HT1080 (cell line): ENCODE measurements at places on chromosomes 2 and 18. TPM values are rescaled to one million over a fixed set of nuclear protein-coding genes. Genes with fewer than 3 reads are reported as not detected.

CTAGE1 gene
- total RNA-seq: not detected in 2 replicates

EHD3 gene
- 14.1 and 17.5 TPM in 2 replicates for total RNA-seq

ALPG gene
- not detected in 2 replicates for total RNA-seq

RAPH1 gene
- total RNA-seq: 7.7 and 22.8 TPM in 2 replicates

EIF2AK2 gene
- total RNA-seq: 24.5 TPM in 2 replicates

KRTCAP3 gene
- 0.34 and 0.50 TPM in 2 replicates for total RNA-seq

UGT1A3 gene
- not detected in 2 replicates for total RNA-seq

SPTBN1 gene
- total RNA-seq: 79.9 and 89.9 TPM in 2 replicates

PIAS2 gene
- 12.8 and 20.8 TPM in 2 replicates for total RNA-seq

POTEI gene
- total RNA-seq: 0.31 and 0.33 TPM in 2 replicates

SATB2 gene
- total RNA-seq: 9.2 and 14.5 TPM in 2 replicates

BMP10 gene
- not detected in 2 replicates for total RNA-seq

CDKL4 gene
- total RNA-seq: not detected in 2 replicates

CNOT9 gene
- total RNA-seq: 80.1 and 101 TPM in 2 replicates

TTC21B gene
- total RNA-seq: 17.7 and 20.2 TPM in 2 replicates

TDRD15 gene
- total RNA-seq: not detected in 2 replicates

C2orf81 gene
- total RNA-seq: 0.37 and 2.2 TPM in 2 replicates

SERPINB3 gene
- total RNA-seq: not detected in 2 replicates

DNA sequence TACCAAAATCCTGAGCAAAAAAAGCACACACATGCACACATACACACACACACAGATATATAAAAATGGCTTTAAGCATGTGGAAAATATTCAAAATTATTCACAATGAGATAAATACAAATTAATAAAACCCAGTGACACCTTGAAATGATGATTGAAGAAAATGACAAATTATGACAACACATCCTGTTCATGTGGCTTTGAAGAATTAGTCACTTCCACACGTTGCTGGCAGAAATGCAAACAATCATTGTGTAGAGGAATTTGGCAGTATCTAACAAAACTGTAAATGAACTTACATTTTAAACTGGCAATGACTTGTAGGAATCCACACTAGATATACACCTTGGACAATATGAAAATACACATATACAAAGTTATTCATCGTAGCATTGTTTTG is 95.8 kb upstream of the RGPD4 start:
- peak; percentile 73 for DNase-seq

GRCh38 chr2:105443617-105444598 is 45.1 kb upstream of the FHL2 start:
- no peak for DNase-seq

GRCh38 chr2:99158599-99158998 is 3.8 kb downstream of the LIPT1 start:
- no peak for DNase-seq

DNA sequence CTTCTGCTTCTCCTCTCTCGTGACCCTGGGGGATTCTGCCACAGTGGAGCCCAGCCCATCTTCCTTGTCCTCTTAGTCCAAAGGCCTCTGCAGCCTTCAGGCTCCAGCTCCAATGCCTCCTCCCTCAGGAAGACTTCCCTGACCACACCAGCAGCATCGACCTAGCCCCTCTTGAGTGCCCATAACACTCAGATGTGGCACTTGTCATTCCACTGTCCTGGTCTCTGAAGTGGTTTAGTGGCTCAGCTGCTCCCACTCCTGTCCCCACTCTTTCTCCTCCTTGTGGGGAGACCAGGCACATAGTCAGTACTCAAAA is 97.5 kb downstream of the STPG4 start:
- DNase-seq: no peak

GRCh38 chr18:36496022-36496421 is 198.5 kb downstream of the FHOD3 start:
- peak; percentile 32 for DNase-seq

DNA sequence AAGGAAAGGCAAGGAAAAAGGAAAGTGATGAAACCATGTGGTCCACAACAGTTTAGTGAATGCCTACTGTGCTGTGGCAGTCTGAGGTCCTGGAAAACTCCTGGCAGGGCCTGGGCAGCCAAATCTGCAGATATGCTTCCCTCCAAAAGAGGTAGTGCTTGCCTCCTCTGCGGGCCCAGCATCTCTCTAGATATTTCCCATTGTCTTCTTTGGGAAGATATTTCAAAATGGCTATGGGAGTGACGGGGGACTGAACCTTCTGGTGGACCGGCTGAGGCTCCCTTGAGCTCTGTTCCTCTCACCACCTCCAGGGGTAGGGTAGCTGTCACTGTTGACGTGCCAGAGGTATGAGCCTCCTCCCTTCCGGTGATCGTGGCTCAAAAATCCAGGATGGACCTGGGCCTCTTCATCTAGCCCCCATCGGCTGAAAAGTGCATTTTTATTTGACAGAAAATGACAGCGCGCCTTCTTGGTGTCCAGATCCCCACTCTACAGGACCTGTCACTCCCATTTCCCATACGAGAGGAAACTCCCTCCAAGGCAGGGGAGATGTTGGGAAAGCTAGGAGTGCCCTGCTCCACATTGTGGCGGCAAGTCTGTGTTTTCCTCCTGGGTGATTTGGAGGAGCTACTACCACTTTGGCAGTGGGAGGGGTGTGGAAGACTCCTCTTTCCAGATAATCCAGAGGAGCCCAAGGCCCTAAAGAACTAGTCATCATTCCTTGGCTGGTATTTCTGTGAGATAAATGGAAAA is 9.4 kb upstream of the PAX3 start:
- DNase-seq: no peak

DNA sequence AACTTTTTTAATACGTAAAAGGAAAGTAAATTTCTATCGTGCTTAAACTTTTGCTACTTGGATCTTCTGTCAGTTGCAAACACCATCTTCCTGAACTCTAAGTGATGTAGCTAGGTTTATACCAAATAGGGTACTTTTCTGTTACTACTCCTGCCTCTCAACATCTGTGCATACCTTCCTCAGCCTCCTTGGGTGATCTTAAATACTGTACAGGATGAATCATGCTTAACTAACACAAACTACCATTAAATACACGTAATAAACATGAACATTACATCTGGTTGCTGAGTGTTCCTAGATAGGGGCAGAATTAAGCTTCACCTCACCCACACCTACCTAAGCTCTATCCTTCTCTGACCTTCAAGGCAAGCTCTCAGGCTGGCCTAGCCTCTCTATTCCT is 398.0 kb downstream of the TXNL1 start:
- peak; percentile 16 for DNase-seq

GRCh38 chr2:203553784-203554183 is 18.7 kb upstream of the RAPH1 start:
- DNase-seq: no peak

GRCh38 chr2:40658941-40659340 is 207.1 kb upstream of the SLC8A1 start:
- peak; percentile 10 for DNase-seq

DNA sequence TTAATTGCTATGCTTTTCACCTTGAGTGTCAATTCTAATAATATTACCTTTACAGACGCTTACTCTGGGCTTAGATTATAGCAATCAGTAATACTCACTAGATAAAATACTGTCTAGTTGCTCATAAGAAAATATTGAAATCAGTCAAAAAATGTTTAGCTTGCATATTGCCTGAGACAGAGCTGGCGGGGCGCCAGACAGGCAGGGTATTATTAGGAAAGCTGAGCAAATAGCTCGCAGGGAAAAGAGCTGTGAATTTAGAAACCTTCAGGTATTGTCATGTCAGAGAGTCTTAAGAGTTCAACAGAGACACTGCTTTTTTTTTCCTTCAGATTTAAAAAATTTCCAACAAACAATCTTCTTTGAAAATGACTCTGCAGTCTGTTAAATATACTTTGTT is 118.4 kb downstream of the MEIS1 start:
- DNase-seq: no peak

GRCh38 chr2:4515871-4516761 is 812.7 kb downstream of the DCDC2C start:
- no peak for DNase-seq

DNA sequence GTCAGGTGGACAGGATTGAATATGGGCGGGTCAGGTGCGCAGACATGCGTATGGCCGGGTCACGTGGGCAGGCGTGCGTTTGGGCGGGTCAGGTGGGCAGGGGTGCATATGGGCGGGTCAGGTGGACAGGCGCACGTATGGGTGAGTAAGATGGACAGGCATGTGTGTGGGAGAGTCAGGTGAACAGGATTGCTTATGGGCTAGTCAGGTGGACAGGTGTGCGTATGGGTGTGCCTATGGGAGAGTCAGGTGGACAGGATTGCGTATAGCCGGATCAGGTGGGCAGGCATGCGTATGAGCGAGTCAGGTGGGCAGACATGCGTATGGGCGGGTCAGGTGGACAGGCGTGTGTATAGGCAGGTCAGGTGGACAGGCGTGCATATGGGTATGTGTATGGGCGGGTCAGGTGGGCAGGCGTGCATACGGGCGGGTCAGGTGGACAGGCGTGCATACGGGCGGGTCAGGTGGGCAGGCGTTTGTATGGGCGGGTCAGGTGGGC is 30.3 kb upstream of the KLF11 start:
- no peak for DNase-seq

GRCh38 chr2:66930339-66931220 is 466.6 kb upstream of the ETAA1 start:
- DNase-seq: no peak

DNA sequence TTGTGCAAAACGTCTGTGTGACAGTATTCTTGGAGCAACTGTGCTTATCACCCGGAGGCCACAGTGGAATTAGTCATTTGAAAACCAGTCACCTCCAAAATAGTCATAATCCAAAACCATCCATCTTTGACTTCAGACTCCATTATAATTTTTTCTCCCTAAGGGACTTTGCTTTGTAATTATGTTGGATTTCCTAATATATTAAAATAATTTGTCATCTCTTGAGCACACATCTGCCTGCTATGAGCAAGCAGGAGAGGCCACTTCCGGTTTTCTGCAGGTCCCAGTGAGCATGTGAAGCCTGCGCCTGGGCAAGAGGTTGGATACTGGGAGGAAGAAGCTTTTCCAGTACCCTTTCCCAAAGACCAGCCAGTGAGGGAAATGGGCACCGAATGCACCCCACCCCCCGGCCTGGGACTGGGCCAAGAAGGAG is 57.7 kb downstream of the ODC1 start:
- DNase-seq: no peak

DNA sequence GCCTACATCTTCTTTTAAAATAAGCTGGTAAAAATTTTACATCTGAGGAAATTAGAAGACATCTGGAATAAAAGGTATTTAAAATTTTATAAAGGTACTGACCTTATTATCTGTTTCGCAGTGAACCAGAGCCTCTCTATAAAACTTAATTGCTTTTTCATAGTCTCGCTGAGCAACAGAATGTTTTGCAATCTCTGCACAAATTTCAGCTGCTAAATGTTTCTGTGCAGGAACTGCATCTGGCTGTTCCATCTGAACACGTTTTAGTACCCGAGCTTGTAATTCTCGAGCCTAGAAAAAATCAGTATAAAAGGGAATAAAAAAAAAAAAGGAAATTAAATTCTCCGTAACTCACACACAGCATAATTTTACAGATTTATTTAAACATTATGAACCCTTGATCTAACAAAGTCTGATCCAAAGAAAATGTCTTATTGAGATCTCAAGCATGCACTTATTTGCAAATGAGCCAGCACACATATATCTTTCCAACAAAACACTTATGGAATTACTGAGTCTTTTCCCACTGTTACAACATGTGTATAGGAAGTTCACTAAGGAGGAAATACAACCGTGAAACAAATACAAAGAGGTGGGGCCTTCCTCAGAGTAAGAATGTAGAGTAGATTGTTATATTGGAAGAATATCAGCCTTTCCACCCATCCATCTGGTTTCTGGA is 51.8 kb downstream of the TTC21B start:
- no peak for DNase-seq

GRCh38 chr2:30147196-30147714 is 448 bp downstream of the YPEL5 start:
- DNase-seq: no peak

GRCh38 chr2:47888581-47889280 is 17.6 kb downstream of the FBXO11 start:
- DNase-seq: no peak

GRCh38 chr2:135997380-135997779 is 12.0 kb upstream of the DARS1 start:
- DNase-seq: no peak

- DNase-seq: no peak
Measured at GRCh38 chr18:13635046-13635445, 91.3 kb downstream of the FAM210A start.

- DNase-seq: no peak
Measured at GRCh38 chr18:10051877-10052631, 138.2 kb downstream of the VAPA start.

- no peak for DNase-seq
Measured at GRCh38 chr2:68537809-68538208, 70.4 kb downstream of the APLF start.

- DNase-seq: no peak
Measured at GRCh38 chr2:225064362-225064761, 22.1 kb upstream of the DOCK10 start.

- no peak for DNase-seq
Measured at GRCh38 chr2:44295113-44295512, 19.8 kb downstream of the SLC3A1 start.

DNA sequence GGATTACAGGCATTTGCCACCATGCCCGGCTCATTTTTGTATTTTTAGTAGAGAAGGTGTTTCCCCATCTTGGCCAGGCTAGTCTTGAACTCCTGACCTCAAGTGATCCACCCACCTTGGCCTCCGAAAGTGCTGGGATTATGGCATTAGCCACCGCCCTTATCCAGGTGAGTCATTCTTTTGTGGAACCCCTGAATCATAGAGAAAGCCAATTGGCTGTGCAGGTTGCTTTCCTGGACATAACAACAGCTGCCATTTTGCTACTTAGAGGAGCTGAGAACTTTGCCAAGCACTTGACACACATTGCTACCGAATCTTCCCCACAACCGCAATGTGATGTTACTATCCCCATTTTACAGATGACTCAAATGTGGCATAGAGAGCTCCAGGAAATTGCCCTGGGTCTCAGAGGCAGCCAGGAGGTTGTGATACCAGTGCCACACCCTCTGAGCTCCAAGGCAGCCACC is 36.0 kb downstream of the SETBP1 start:
- DNase-seq: peak; percentile 17

- DNase-seq: no peak
Measured at GRCh38 chr2:215511454-215512346, 75.8 kb upstream of the FN1 start.

DNA sequence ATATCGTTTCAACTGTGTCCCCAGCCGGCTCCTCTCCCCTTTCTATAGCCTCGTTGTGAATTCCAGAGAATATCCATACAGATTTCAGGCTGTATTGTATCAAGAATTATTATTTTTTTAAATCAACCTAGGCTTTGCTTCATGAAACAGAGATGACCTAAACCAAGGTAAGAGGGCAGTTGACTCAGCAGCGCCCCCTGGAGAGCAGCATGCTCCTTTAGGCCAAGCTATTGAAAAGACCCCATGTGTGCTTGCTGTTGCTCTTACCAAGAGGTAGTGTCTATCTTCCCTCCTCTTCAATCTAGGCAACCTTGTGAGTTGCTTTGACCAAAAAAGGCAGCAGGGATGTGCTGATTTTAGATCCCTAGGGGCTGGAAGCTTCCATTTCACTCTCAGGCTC is 426.7 kb upstream of the SMIM21 start:
- DNase-seq: peak; percentile 22

GRCh38 chr18:71976744-71977143 is 567.4 kb downstream of the CBLN2 start:
- DNase-seq: no peak

- DNase-seq: no peak
Measured at GRCh38 chr2:179017773-179018357, 32.1 kb downstream of the CCDC141 start.
